Heart right ventricle (tissue), 16 donors: ENCODE measurements at places on chromosomes 13 and 19. TPM values are rescaled to one million over a fixed set of nuclear protein-coding genes. Genes with fewer than 3 reads are reported as not detected.

Gene OR7A5
- not detected for total RNA-seq

Gene TEX26
- total RNA-seq: not detected

Gene C19orf18
- total RNA-seq: 2.4 TPM

Gene TJP3
- not detected for total RNA-seq

Gene EPS8L1
- 1.1 TPM for total RNA-seq

Gene HSD17B14
- total RNA-seq: 2.6 TPM

DNA sequence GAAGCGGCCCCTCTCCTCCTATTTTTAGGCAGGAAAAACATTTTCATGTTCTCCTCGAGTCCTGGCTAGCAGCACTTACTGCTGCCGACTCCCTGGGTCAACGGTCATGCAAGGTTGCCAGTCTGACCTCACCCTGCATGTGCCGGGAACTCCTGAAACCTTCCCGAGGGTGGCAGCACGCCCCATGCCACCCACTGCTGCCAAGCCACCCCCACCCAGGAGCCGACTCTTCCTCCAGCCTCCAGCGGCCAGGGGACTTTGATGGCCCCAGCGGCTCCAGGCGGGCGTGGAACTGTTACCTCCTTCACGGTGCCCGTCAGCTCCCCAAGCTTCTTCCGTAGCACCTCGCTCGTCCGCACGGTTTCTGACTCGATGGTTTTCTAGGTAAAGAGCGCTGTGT lies 8.7 kb downstream of the TIMM44 start:
- H3K27me3 ChIP-seq: no peaks in the 10 kb centered on the region
- H3K27ac ChIP-seq: no peak overlapping the region
- no peak overlapping the region for H3K4me3 ChIP-seq
- DNase-seq: no peak
- H3K4me1 ChIP-seq: peaks cover 1% of the 10 kb centered on the region

GRCh38 chr19:40594255-40594654 lies 6.9 kb upstream of the LTBP4 start:
- H3K36me3 ChIP-seq: peaks cover 18% of the 10 kb centered on the region
- no peak overlapping the region for H3K4me3 ChIP-seq
- H3K27me3 ChIP-seq: no peaks in the 10 kb centered on the region
- H3K27ac ChIP-seq: no peak overlapping the region

DNA sequence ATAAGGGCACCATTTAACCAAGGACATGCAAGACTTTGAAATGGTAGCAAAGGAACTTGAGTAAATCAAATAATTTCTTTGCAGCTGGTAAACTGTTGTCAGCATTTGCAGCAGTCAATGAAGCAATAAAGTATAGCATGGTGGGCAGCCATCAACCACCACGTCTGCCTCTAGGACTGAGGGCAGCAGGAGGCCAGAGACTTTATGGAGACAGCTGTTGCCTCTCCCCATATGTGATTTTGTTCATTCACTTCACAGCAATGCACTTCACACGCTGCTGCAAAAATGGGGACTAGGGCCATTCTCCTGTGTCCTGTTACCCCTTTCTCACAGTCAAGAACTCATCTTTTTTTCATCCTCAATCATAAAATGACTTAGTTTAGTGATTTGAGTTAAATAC lies 51.3 kb upstream of the PCDH9 start:
- H3K27ac ChIP-seq: no peak overlapping the region
- no peak for DNase-seq

DNA sequence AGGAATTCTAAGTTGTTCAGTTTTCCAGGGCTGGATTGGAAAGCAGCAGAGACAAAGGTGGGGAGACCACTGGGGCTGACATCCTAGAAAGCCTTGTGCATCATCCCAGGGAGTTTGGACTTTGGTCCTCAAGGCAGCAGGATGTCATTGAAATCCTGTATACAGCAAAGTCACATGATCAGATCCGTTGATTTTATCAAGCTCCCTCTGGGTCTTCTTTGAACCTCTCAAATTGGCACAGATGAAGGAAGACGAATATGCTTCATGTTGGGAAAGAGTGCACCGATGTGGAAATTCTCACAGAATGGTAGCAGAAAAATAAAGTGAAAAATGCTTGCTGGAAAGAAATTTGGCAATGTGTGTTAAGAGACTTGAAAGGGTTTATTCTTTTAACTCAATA lies 149.8 kb upstream of the TMTC4 start:
- H3K4me1 ChIP-seq: no peaks in the 10 kb centered on the region
- H3K27me3 ChIP-seq: no peaks in the 10 kb centered on the region
- no peak for DNase-seq
- no peak overlapping the region for H3K4me3 ChIP-seq
- H3K36me3 ChIP-seq: no peaks in the 10 kb centered on the region
- H3K27ac ChIP-seq: no peak overlapping the region

- no peak overlapping the region for H3K4me3 ChIP-seq
- H3K27me3 ChIP-seq: no peaks in the 10 kb centered on the region
- no peak overlapping the region for H3K27ac ChIP-seq
- H3K4me1 ChIP-seq: peaks cover 83% of the 10 kb centered on the region
Observed at GRCh38 chr13:98478189-98479129, 98.4 kb downstream of the STK24 start.

- H3K36me3 ChIP-seq: no peaks in the 10 kb centered on the region
- peaks cover 40% of the 10 kb centered on the region for H3K4me1 ChIP-seq
- no peak overlapping the region for H3K27ac ChIP-seq
- no peaks in the 10 kb centered on the region for H3K27me3 ChIP-seq
- H3K4me3 ChIP-seq: no peak overlapping the region
Observed at GRCh38 chr13:98972059-98972458, 5.8 kb downstream of the DOCK9 start.

- H3K4me3 ChIP-seq: no peak overlapping the region
- no peaks in the 10 kb centered on the region for H3K36me3 ChIP-seq
- H3K27ac ChIP-seq: no peak overlapping the region
- no peaks in the 10 kb centered on the region for H3K27me3 ChIP-seq
Observed at GRCh38 chr13:106467427-106468122, 67.9 kb downstream of the EFNB2 start.
